ENCODE measurements at places on chromosomes 4 and X.

- peak; percentile 46 for DNase-seq
Observed at GRCh38 chr4:140755774-140756318, 339 bp downstream of the TBC1D9 start.

- no peak for DNase-seq
Observed at GRCh38 chr4:102104278-102104677, 241.0 kb downstream of the SLC39A8 start.

DNA sequence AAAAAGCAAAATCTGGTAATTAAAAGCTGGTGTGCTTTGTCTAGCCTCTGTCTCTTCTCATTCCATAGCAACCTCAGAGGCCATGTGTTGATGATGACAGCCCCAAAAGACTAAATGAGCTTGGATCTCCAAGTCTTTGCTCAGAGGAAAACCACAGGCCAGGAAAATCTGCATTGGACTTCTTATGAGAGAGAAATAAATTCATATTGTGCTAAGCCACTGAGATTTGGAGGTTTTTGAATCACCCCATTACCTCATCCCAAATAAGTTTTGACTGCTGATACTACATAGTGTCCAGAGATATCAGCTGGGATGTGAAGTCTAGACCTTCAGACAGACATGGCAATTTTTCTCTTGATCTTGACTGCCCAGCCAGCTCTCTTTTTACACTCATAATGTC is 178.6 kb upstream of the DIPK2B start:
- no peak for DNase-seq

- no peak for DNase-seq
Observed at GRCh38 chrX:35829501-35829900, 31.4 kb downstream of the MAGEB16 start.

- DNase-seq, result no peak
Observed at GRCh38 chr4:154516318-154517029, 24.9 kb upstream of the DCHS2 start.

DNA sequence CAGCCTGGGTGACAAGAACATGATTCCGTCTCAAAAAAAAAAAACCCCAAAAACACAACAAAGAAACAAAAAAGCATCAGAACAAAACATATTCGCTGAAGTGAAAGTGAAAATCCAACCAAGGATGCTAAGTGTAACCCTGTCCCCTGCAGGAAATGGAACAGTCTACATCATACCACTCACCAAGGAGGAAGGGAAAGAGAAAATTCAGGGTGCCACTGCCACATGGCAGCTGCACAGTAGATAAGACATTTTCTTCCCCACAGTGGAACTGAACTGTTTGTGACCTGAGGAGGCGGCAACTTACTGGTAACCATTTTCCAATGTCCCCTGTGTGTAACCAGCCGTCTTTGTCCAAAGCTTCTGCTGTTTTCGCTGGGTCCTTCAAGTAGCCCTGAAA is 28.2 kb upstream of the CENPU start:
- DNase-seq, result no peak

DNA sequence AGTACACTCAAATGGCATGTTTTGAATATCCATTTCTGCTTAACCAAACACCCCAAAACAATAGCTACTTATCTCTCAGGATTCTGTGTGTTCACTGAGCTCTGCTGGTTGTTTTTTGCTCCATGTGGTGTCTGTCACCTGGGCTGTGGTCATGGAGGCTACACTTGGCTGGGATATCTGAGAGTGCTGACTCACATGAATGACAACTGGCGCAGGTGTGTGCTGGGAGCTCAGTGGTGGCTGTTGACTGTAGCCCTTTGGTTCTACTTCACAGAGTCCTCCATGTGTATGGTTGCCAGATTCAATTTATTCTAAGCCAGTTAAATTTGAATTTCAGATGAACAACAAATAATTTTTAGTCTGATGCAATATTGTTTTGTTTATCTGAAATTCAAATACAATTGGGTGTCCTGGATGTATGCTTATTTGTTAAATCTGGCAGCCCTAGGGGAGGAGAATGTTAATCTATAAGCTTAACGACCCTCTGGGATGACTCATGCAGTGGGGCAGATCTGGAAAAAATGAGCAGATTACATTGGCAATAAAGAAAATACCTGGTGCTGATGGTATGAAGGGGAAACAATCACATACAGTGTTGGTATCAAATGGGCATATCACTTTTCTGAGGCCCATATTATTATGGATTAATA is 28.2 kb upstream of the TCEAL4 start:
- DNase-seq, result no peak

- DNase-seq, result no peak
Observed at GRCh38 chr4:184322328-184323025, 104.8 kb upstream of the ENPP6 start.

DNA sequence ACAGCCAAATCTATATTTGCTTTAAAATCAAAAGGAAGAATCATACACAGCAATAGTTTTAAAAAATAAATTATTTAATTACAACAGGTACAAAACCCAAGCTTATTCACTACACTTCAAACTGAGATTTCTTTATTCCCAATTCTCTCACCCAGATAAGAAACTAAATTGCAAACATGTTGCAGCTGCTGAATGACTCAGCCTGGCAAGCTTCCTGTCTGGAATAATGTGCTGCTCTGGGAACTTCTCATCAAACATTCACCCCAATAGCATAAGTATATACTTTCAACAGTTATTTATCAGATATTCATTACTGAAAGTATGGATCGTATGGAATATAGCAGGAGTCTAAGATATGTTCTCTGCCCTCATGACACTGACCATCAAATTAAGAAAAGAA is 43.0 kb upstream of the GABRA2 start:
- peak; percentile 85 for DNase-seq

DNA sequence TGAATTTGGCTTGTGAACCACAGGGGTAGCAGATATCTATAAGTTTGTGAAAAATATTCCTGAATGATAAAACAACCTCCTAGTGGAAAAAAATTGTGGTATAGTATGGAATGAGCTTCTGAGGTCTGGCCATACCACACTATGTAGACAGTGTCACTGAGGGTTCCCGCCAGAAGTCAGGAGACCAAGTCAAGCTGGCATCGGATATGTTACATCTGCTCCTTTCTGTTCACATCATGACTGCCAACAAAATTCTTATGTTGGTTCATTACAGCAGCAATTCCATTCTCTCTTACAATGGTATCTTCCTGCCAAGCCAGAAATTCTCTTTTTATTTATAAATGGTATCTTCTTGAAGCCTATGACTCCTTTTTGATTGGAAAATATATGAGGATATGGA is 273.0 kb downstream of the PPP3CA start:
- no peak for DNase-seq

GRCh38 chr4:4488405-4489404 is 53.1 kb downstream of the STX18 start:
- DNase-seq, result peak; percentile 83
